ENCODE measurements at places on chromosomes 5 and 9.
A peak's percentile ranks its signal among the peaks of the same experiment; 100 is the strongest.

DNA sequence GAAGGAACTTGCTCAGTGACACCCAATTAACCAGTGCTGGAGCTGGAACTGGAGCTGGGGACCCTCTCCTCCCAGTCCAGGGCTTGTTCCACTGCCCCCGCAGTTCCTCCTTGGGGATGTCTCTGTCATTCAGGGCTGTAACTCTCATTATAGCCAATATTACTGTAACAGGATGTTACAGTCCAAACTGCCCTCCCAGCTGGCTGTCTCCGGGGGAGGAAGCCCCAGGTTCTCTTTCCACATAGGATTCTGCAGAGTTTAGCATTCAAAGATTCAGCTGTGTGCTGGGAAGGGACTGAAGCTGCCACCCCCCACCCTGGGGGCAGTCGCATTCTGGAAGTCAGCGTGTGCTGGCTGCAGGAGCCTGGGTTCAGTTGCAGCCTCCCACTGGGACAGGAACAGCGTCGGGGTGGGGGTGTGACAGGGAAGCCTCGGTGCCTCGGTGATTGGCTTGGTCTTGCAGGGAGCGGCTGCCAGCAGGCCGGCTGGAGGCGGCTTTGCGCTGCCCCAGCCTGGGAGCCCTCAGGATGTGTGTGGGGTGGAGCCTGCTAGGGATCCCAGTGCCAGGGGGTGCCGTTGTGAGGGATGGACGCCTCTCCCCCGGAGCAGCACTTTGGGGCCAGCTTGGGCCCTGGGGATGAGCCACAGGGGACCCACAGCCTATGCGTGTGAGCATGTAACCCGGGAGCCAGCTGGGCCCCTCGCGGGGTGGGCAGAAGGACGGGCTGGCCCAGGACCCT, 101.1 kb downstream of the RGS3 start:
- DNase-seq, result peak; percentile 85

DNA sequence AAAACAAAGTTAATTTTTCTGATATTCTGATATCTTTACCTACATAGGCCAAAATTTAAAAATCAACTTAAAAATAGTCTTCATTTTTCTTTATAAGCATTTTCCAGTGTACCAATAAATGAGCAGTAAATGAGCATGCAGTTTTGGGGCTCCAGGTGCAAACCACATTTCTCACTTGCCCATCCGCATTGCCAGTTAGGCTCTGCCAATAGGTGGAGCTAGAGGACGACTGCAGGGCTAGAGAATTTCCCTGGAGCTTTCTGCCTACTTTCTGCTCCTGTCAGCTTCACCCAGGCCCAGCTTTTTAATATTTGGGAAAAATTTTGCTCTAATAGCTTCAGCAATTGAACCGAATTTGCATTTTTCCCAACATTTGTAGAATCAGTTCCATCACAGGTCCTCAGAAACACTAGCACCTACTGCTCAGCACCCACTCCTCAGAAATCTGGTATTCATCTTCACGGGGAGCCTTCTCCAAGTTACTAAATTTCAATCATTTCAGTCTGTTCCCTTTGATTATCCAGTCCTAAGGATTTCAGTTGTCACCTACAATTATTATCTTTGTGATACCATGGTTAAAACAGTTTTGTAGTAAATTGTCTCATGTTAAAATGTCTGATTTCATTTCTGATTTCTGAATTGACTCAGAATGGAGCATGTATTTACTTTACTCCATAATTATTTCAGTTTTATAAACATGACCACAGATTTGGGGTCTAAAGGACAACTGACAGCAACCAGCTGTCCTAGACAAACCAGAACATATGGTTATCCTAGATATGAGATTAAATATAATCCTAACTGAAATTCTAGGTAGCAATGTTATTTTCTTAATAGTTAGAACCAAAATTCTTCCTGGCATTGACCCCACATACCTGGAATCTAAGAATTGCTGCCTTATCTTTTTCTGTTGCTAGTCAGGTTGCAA, 104.6 kb upstream of the FAM174A start:
- peak; percentile 24 for DNase-seq

DNA sequence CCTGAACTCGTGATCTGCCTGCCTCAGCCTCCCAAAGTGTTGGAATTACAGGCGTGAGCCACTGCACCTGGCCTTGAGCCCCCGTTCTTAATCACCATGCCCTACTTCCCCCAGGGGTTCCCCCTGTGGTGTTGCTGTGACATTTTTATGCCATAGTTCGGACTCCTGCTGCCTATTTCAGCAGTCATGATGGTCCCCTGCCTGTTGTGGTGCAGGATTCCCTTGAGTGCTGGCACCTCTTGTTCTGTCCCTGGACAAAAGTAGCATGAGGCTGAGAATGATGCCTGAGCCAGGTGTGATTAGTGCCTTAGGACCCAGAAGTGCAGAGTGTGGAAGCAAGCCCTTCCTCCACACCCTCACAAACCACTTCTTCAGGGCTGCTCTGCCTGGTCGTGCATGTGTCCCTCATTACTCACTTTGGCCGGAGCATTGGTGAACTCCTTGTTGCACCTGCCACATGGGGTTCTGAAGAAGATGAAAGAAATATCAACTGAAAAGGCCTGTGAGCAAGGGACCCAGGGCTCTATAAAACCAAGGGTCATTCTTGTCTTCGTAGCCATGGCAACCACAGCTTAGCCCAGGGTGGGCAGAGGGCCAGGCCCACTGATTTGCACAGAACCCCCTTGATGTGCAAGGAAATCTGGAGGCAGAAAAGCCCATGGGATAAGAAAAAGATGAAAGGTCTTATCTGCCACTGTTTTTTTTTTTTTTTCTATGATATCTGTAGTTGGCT, 228.0 kb downstream of the NTRK2 start:
- DNase-seq, result no peak

DNA sequence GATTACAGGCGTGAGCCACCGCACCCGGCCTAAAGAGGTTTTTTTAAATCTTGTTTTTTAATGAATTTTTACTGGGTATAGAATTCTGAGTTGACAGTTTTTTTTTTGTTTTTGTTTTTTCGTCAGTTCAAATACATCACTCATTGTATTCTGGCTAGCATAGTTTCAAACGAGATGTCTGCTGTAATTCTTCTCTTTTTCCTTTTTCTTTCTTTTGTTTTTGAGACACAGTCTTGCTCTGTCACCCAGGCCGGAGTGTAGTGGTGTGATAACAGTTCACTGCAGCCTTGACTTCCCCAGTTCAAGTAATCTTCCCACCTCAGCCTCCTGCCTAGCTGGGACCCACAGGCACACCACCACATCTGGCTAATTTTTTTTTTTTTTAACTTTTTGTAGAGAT, 2.2 kb upstream of the PRRT1B start:
- DNase-seq, result no peak

DNA sequence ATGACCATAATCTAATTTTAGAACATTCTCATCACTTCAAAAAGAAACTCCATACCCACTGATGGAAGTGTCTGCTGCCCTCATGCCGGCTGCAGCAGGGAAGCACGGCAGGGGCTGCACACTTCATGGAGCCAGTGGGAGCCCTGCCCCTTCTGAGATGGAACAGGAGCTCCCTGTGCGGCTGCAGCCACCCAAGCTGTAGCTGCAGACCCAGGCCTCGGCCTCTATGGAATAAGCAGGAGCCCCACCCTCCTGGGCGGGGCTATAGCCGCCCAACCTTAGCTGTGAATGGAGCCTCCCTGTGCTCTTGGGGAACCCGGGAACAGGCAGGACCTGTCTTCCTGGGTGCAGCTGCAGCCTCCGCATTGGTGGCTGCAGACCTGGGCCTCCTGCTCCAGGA, 128.5 kb downstream of the NUDT12 start:
- DNase-seq, result no peak

- DNase-seq, result no peak
Observed at GRCh38 chr5:12284604-12285003, 380.4 kb upstream of the CTNND2 start.

GRCh38 chr5:1464096-1464446, 18.8 kb upstream of the SLC6A3 start:
- DNase-seq, result no peak

- no peak for DNase-seq
Observed at GRCh38 chr5:78016863-78017529, 240.9 kb upstream of the TBCA start.

GRCh38 chr9:116990592-116990991, 303.5 kb downstream of the TRIM32 start:
- DNase-seq, result no peak

- DNase-seq, result no peak
Observed at GRCh38 chr9:120236596-120236995, 343.4 kb downstream of the CDK5RAP2 start.

DNA sequence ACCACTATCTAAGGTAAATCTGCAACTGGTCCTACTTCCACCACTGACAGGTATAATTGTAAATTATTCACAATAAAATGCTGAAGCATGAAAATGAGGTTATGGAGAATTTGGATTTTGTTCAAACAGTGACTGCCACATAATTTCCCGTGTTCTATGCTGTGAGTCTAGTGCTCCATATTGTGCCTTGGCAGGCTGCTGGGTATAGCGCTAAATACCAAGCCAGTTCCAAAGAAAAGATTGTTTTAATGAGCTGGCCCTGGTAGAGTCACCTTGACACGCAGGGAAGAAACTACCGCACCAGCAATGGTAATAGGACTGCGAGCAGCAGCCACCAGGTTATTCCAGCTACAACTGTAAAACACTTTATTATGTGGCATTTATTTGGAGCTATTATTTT, 30.4 kb downstream of the PSMB7 start:
- no peak for DNase-seq

GRCh38 chr9:115063058-115063845, 54.7 kb downstream of the TNC start:
- DNase-seq, result peak; percentile 20

- DNase-seq, result no peak
Observed at GRCh38 chr9:110638381-110638954, 30.1 kb upstream of the MUSK start.

DNA sequence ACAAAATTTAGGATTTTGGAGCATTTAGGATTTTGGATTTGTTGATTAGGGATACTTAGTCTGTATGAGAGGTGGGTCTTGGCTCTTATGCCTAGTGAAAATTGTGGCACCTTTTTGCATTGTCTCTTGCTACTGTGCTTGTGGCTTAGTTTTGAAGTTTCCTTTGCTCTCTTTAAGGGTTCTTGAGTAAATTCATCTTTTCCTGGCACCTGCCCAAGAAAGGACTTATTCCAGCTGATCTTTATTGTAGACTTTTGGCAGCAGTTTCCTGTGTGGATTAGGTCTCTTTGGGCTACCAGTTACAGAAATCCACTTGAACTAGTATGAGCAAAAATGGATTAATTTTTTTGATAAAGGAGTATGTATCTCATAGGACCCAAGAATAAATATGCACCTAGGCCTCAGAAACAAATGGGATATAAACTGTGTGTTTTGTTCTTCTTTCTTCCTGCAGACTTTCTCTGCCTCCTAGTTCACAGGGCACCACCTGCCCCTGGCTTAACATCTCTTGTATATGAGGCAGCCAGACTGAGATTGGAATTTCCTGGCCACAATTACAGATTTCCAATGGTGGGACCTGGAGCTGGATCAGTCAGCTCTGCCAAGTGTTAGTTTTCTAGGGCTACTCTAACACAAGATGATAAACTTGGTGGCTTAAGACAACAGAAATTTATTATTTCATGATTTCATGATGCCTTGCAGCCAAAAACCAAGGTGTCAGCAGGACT, 44.6 kb downstream of the FOCAD start:
- no peak for DNase-seq

DNA sequence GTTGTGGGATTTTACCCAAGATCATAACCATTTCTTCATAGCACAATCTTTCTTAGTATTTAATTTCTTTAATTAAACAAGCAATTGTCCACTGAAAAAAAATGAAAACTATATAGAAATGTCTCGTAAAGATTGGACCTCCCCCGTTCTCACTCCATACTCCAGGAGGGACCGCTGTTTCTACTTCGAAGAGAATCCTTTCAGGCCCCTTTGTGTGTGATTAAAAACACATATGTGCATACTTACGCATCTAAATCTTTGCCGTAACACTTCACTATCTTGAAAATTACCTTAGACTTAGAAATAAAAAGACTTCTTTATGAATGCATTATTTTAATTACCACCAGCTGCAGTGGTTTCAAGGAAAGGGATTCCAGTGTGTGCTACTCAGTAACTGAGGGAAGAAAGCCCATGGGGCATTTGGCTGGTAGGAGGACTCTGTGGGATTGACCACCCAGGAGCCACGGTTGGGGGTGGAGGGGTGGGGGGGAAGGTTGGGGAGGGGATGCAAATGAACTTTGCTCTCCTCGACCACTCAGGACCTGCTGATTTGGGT, 209.1 kb downstream of the FAM114A2 start:
- DNase-seq, result no peak

- no peak for DNase-seq
Observed at GRCh38 chr9:107838766-107839165, 349.2 kb upstream of the KLF4 start.

DNA sequence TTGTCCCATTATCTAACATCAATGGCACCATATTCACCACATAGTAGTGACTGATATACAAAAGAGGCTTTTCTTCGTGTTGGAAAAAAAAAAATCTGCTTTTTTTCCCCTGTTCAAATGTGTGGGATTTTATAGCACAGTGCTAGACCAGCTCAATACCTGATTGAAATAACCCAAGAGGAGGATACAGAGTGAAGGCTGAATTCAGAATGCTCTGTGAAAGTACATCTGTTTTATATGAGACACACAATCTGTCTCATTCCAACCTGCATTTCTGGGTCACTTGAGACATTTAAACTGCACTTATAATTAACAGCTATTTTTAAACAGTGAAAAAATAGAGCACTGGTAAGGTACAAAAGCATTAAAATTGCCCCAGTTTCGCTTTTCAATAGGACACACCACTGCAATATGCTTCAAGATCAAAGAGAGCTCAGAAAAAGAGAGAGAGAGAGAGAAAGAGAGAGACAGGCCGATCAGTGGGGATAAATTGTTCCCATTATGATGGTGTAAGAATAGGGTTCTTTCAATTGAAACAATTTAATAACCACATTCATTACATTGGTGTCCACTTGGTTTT, 179.3 kb downstream of the NR2F1-AS1 start:
- no peak for DNase-seq
